Brain pericyte (primary cell): ENCODE measurements at places on chromosomes 1 and 21.

DNA sequence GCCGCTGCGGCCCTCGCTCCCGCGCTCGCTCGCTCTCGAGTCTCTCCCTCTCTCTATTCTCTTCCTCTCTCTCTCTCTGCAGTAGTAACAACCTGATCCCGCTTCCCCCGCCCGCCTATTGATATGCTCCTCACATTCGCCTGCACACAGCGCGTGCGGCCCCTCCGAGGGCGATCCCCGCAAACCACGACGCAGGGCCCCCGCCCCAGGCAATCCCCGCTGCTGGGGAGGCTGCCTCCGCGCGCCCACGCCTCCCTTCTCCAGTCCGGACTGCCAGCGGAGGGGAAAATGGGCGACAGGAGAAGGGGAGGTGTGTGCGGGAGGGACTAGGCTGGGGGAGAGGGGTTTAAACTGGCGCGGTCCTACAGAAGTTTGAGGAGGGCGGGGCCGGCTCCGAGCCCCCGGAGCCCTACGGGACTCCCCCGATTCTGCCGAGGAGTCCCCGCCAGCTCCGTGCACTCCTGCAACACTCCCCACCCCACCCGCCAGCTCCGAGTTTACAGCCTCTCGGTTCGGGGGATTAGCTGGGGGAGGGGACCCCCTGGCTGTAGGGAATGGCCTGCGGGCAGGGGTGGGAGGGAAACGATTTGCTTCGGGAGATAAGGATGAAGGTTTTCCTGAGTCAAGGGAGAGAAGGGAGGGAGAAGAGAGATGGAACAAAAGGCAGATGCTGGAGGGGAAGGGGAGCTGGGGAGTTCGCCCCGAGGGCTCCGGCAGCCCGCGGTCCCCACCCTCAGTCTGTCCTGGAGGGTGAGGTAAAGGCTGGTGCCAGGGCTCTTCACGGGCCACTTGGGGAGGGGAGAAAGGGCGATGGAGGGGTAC lies 66.6 kb downstream of the SYT2 start:
- DNase-seq = no peak

DNA sequence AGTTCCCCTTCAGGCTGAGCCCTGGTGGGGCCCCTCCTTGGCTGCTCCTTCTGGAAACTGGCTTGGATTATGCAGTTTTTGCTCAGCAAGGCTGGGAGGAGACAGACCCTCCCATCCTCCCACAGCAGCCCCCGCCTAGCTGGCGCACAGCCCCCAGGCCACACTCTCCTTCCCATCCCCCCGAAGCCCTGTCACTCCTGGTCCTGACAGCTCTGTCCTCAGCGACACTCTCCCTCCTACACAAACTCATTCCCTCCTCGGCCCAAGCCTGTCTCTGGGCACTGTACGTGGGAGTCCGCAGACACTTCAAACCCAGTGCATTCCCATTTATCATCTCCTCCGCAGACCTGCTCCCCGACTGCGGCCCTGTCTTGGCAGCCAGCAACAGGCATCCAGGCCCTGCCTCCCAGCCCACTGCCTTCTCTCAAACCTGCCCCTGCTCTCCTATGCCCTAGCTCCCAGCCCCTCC lies 25.0 kb upstream of the EPHB2 start:
- DNase-seq = no peak

DNA sequence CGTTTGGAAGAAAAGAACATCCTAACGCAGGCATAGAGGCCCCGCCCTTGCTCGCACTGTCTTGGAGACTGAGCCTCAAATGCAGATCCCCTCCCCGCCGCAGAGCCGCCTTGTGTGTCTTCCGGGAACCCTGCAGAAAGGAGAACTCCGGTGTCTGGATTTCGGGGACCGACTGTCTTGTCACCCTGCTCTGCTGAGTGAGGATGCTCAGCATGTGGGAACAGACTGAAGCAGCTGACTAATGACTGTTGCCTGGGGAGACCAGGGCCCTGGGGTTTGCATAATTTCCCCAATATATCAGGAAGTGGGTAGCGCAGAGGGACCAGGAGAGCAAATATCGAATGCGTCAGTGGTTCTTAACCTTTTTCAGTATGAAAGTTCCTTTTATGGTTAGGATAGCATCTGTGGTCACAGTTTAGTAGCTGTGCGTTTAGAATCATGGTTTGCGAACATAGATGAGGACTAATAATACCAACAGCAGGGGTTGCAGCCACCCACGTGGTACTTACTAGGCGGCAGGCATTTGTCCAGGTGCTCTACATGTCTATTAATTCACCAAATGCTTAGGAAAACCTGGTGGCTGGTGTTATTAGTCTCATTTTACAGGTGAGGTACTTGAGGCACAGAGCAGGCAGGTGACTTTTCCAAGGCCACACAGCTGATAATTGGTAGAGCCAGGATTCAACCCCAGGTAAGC lies 14.3 kb downstream of the GPR137B start:
- no peak for DNase-seq

- DNase-seq = no peak
Measured at GRCh38 chr1:90067194-90067931, 72.5 kb downstream of the ZNF326 start.

GRCh38 chr1:152160576-152160975 lies 1.5 kb upstream of the RPTN start:
- DNase-seq = no peak
